ENCODE measurements at places on chromosomes 3 and 15.

DNA sequence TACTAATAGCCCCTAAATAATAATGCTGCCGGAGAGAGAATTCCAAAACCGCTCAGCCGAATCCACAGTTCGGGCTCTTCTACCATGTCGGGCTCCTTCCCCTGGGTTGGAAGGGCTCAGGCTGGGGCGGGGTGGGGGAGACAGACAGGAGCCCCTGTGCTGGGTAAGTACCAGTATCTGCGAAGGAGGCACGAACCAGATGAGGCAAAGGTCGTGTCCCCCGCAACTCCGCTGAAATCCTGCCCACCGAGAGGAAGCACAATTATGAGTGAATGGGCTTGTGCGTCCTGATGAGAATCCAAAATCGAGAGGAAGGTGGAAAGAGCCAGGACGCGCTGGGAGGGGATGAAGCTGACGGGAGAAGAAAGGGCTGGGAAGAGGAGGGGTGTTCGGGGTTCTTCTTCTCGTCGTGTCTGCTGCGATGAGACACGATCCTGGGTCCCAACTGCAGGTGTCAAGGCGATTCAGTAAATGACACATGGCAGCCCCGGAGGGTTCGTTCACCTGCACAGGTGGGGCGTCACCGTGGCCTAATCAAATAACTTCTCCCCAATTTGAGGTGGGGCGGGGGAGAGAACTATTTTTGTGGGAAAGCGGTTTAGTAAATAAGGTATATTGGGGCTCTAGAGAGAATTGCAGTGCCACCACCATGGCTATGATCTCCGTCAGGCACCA is 707 bp upstream of the FAM81A start:
- no peak for DNase-seq

DNA sequence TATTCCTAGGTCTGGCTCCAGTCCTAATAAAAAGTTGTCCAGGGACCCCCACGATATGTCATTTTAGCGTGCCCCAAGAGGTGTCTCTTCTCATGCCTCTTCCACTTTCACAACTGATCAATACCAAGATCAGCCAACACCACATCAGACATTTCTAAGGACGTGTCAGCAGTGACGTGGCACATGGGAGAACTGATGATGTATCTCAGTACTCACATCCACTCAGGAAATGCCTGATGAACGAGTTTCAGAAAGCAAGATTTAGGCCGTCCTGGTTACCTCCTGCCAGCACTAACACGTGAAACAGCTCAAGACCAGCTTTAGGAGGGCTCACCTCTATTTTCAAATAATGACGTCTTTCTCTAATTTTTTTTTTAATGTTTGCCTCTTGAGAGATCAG is 19.6 kb downstream of the VGLL4 start:
- DNase-seq = no peak

GRCh38 chr3:142275856-142276255 is 50.5 kb upstream of the GK5 start:
- DNase-seq = no peak

DNA sequence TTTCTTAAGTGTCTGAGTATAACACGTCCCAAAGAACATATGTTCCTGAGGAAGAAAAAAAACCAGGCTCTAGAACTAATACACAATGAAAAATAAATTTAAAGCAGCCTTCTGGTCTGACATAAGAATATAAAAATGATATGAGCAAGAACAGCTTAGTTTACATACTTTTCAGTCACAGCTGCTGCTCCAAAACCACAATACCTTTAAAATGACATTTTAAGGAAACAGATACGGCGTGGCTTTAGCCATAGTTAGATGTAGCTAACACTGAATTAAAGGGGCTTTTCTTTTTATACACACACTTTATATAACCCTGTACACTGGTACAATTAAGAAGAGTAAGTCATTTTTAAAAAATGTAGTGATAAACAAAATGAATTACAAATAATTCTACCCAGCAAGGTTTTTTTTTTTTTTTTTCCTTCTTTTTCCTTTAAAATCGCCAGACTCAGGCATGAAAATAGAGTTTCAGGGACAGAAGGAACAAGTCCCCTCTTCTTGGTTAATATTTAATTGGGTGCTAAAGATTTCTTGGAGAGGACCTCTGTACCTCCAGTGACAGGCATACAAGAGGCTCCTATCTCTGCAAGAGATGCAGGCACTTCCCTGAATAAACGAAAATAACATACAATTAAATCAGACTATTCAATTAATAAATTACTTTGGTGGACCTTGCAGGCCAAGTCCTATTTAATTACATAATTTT is 265.6 kb downstream of the FOXP1 start:
- no peak for DNase-seq

DNA sequence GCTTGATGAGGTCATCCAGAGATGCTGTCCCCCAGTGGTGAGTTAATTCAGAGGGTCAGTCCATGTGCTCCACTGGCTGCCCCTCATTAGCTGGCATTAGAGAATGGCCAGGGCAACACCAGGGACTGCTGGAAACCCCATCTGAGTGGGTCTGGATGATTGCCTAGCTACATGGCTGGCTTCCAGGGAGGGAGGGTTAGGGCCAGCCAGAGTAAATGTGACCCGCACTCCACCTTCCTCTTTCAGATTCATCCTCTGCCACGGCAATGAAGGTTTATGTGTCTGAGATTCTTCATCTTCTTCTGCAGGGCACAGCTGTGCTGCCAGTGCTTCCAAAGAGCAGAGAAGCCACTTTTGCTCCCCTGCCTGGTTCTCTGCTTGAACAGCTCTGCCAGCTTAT is 391.9 kb downstream of the OCA2 start:
- DNase-seq = no peak

DNA sequence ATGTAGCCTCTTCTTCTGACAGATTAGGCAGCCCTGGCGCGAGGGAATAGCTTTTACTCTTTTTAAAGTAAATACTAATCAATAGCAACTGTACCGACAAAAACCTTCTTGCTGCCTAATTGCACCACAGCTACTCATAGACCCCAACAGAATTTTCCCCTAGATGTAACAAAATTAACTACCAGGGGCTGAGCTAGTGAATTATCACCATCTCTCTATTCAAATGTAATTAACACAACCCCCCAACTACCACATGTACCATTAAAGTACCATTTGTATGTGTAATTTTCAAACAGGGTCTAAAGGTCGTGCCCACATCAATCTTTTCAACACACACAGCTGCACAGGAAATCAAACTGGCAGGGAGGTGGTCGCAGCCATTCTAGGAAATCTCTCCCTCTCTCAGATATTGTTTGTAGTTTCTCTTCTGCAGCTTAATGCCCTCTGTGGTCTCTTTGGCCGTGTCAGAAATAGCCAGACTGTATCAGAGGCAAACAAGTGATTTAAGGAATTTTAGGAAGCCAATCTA is 322.9 kb downstream of the RORA start:
- no peak for DNase-seq

DNA sequence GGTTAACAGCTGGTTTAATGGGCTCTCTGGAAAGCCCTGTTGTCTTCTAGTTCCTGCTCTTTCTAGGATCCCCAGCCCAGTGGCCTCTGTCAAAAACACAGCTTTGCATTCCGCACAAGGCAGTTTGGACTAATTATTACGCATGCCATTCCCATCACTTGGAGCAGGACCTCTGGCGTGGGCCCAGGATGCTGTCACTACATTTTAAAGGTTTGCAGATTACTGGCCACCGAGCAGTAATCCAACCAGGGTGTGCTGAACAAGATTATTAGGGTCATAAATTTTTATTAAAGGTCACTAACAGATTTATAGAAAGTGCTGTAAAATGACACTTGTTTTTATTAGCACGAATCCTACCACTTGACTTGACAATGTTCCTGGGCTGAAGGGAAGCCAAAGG is 143.6 kb upstream of the SLC6A11 start:
- no peak for DNase-seq

DNA sequence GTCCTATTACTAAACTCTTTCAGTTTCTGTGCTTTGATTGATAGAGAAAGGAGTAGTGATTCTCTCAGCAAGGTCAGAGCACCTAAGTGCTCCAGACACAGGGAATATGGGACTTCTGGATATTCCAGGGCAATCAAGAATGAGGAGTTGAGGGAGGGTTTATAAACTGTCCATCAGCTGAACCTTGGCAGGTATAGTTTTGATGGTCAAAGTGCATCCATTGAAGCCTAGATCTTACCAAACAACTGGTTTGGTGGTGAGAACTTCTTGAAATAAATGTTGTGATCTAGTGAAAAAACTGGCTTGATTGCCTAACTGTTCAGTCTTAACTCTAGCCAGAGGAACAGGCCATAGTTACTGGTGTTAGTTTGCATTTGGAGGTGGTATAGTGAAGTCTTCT is 207.0 kb upstream of the ONECUT1 start:
- DNase-seq = no peak

- DNase-seq = no peak
Measured at GRCh38 chr15:27088584-27089232, 117.7 kb downstream of the GABRG3 start.

DNA sequence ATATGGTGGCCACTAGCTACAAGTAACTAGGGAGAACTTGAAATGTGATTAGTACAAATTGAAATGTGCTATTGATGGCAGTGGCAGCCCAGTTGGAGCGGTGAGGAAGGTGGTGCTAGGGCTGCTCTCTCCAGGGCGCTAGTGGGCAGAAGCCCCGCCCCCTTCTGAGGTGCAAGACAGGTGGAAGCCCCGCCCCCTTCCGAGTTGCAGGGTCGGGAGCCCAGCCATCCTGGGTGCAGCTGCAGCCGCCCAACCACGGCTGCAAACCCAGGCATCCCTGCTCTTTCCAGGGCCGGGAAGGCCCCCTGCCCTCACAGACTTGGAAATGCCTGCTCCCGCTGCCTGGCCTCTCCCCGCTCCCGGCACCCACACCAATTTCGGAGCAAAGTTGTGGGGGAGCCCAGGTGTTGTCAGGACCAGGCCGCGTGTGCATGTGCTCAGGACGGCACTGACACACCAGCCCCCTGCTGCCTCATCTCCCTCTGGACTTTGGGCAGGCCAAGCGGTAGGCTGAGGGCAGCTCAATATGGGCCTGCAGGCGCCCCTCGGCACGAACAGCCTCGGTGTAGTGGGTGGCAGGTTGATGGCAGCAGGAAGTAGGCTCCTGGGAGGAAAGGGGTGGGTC is 10.0 kb downstream of the ATR start:
- DNase-seq = no peak

GRCh38 chr3:119891944-119892721 is 110.2 kb downstream of the NR1I2 start:
- DNase-seq = no peak

GRCh38 chr15:32096213-32096612 is 65.9 kb downstream of the CHRNA7 start:
- no peak for DNase-seq

GRCh38 chr3:123285479-123285878 is 83.7 kb downstream of the SEC22A start:
- no peak for DNase-seq

- no peak for DNase-seq
Measured at GRCh38 chr15:89851673-89852341, 37.2 kb upstream of the ANPEP start.

GRCh38 chr3:111639316-111639715 is 44.2 kb upstream of the ZBED2 start:
- no peak for DNase-seq

GRCh38 chr15:35926007-35926380 is 380.0 kb upstream of the DPH6 start:
- no peak for DNase-seq

DNA sequence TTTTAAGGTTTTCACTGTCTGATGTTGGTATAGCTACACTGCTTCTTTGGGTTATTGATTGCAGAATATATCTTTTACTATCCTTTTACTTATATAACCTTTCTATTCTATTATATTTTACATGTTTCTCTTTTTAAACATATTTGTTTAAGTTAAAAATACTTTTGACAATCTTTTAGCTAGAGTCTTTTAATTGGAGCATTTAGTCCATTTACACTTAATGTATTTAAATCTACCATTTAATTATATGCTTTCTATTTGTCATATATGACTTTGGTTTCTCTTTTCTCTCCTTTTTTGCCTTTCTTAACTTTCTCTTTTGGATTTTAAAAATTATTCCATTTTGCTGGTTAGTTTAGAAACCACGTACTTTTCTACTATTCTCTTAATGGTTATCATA is 53.7 kb upstream of the PRR23C start:
- no peak for DNase-seq

Data from cortex of kidney (tissue), 1 donor.